Effector CD4-positive, alpha-beta T cell (primary cell): ENCODE measurements at places on chromosomes 16 and 17.
A peak's percentile ranks its signal among the peaks of the same experiment; 100 is the strongest.

DNA sequence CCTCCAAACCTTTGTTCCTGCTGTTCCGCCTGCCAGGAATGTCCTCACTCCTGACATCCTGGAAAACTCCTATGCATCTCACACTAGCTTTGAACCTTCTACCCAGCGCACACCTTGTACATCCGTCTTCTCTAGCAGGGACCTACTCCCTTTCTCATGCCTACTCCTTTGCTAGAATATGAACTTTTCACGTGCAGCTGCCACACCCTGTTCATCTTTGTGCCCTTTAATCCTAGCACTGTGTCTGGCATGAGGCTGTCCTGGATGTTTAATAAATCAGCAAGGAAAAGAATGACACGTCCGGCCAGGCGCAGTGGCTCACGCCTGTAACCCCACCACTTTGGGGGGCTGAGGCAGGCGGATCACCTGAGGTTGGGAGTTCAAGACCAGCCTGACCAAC lies 111.0 kb downstream of the NTN1 start:
- DNase-seq = no peak

DNA sequence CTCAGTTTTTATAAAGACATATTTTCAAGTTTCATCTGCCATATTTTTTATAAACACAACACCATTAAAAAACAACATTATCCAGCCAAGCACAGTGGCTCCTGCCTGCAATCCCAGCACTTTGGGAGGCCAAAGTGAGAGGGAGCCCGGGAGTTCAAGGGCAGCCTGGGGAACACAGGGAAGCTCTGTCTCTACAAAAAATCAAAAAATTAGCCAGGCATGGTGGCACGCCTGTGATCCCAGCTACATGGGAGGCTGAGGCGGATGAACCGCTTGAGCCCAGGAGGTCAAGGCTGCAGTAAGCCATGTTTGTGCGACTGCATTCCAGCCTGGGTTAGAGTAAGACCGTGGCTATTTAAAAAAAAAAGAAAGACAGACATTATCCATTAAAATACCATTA lies 17.2 kb upstream of the NTAN1 start:
- DNase-seq = no peak

- DNase-seq = no peak
Observed at GRCh38 chr16:3988011-3988410, 107.5 kb upstream of the CREBBP start.

- no peak for DNase-seq
Observed at GRCh38 chr17:79870540-79870939, 31.3 kb upstream of the CBX4 start.

DNA sequence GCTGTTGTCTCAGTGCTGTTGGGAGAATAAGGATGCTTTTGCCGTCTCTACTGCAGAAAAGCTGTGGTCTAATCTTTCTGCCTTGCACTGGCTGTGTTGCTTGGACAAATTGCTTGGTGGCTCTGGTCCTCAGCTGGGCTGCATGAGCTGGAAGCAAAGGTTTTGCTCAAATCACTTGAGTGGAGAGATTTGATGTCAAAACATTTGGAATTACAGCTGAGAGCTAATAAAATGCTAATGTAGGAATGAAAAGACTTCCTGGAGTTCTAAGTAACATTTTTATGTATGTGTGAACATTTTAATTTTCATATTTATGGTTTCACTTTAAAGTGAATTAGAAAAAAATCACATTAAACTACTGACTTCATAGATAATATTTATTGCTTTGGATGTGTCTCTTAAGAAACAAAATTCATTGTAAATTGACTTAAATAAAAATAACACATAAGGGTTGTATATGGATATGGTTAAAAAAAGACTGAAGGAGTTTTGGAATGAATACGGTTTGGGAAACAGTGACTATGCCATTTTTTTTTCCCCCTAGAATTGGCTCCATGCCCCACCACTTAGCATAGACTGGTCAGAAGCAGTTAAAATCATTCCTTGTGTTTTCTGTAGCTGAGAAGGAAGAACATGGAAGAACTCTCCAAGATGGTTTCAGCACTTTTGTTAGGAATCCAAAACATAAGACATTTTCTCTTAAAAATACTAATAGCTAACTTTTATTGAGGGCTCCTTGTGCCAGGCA lies 39.2 kb upstream of the FAM20A start:
- DNase-seq = no peak

- DNase-seq = no peak
Observed at GRCh38 chr16:51845586-51846305, 694.7 kb upstream of the SALL1 start.

GRCh38 chr16:12235110-12235509 lies 258.6 kb downstream of the SNX29 start:
- no peak for DNase-seq

DNA sequence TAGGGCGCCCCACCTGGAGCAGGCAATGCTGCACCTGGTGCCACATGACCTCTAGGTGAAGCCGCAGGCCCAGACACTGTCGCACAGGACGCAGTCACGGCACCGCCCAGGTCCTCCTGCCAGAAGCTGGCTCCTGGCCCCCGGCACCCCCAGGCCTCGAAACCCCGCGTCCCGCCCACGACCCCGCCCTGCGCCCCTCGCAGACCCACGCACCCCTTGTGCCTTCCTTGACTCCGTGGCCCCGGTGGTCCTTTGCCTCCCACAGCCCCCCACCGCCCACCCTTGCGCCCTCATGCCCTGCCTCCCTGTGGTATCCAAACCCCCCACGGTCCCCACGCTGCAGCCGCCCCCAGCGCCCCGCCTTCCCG lies 6.3 kb upstream of the C1QTNF8 start:
- DNase-seq = no peak

- DNase-seq = no peak
Observed at GRCh38 chr16:73764321-73764720, 532.3 kb upstream of the PSMD7 start.

GRCh38 chr17:62750631-62751051 lies 57.5 kb downstream of the MARCHF10 start:
- no peak for DNase-seq

GRCh38 chr17:71398025-71398424 lies 722.8 kb upstream of the SOX9 start:
- no peak for DNase-seq

GRCh38 chr17:50203604-50204345 lies 2.3 kb upstream of the COL1A1 start:
- no peak for DNase-seq

DNA sequence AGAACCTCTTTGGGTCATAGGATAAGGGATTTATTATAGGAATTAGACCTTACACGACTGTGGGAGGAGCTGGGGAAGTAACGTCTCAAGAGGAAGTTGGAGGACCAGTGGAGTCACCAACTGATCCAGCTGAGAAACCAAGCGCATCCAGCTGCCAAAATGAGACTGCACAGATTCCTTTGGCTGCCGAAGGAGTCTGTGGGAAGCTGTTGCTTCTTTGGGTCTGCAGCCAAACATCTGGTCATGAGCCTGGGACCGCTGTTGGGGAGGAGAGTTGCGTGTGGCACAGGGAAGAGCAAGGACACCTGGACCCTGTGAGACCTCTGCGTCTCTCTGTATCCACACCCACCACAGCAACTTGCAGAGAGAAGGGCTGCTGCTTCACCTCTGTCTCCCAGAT lies 2.4 kb upstream of the NACA2 start:
- DNase-seq = no peak

GRCh38 chr16:12643034-12643455 lies 160.6 kb downstream of the CPPED1 start:
- no peak for DNase-seq

- no peak for DNase-seq
Observed at GRCh38 chr16:24971718-24972117, 43.5 kb downstream of the ARHGAP17 start.

DNA sequence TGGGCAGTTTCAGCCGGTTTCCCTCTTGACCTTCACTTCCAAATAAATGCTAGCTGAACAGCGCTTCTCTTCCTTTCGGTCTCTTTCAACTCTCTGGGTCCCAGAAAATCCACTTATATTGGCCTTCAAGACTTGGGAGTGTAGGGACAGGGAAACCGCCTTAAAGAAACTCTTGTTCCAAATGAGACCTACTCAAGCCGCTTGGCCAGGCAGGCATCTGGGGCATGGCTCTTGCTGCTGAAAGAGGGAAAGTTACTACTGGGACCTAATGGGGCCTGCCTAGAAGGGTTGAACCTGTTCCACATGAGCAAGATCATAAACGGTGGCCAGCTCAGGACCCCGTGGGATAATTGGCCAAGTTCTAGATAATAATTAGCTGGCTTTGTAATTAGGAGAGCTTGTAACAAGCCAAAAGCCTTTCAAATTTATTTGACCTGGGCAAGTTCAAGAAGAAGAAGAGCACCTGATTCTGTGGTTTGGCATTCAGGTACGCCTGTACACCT lies 13.2 kb downstream of the CDH1 start:
- no peak for DNase-seq

DNA sequence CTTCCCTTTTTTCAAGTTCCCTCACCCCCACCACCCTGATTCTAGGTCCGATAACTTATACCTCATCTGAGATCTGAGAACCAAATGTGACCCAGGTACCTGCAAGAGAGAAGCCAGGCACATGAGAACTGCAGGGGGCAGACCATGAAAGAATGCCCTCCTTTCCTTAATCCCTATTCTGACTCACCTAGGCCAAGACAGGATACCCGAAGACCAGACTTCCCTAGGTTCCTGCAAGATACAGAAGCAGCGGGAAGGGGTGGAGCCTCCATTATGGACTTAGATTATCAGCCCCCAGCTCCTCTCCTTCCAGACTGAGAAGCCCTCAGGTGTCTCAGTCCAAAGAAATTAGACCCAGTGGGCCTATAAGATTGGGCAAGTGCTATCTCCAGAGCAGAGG lies 2.1 kb downstream of the KCNAB3 start:
- DNase-seq = no peak

- DNase-seq = no peak
Observed at GRCh38 chr17:49012769-49013255, 15.6 kb downstream of the IGF2BP1 start.

DNA sequence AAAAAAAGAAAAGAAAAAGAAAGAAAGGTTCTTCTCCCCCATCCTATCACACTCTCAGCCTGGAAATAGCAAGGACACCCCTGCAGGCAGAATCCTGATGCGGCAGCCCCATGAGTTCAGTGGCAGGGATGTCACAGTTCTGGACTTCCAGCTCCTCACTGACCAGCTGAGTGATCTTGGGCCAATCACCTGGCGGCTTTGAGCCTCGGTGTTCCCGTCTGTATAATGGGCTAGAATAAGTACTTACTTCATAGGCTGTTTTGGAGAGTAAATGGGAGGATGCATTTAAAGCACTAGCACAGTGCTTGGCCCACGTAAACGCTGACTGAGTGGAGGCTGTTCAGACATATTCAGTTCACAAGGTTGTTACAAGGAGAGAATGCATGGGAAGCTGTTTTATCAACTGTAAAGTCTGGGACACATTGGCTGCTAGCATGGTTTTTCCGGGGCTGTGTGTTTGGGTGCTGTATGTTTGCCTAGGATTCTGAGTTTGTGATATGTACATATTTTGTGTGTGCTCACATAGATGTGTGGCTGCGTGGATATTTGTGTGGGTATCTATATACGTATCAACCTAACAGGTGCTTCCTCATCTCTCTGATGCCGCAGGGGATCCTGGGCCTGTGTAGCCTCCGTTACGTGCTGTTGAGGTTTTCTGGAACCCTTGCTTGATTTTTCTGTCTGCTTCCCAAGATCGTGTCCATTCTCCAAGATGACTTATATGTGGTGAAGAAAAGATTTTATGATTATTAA lies 3.4 kb downstream of the BHLHA9 start:
- no peak for DNase-seq

- no peak for DNase-seq
Observed at GRCh38 chr17:50904518-50905459, 38.6 kb upstream of the TOB1 start.

DNA sequence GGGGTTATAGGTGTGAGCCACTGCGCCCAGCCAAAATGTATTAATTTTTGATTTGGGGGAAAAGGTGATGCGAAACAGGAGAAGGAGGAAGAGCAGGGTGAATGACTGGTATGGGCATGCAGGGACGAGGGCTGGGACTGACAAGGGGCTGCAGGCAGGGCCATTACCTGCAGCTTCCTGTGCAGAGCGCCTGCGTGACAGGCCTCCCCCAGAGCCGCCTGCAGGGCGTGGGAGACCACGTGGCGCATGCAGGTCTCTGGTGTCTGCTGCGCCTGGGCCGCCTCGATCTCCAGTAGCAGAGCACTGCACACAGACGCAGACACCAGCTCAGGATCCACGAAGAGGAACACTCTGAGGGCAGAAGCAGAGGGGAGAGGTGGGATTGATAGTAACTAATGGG lies 32.4 kb downstream of the PIK3R6 start:
- no peak for DNase-seq

DNA sequence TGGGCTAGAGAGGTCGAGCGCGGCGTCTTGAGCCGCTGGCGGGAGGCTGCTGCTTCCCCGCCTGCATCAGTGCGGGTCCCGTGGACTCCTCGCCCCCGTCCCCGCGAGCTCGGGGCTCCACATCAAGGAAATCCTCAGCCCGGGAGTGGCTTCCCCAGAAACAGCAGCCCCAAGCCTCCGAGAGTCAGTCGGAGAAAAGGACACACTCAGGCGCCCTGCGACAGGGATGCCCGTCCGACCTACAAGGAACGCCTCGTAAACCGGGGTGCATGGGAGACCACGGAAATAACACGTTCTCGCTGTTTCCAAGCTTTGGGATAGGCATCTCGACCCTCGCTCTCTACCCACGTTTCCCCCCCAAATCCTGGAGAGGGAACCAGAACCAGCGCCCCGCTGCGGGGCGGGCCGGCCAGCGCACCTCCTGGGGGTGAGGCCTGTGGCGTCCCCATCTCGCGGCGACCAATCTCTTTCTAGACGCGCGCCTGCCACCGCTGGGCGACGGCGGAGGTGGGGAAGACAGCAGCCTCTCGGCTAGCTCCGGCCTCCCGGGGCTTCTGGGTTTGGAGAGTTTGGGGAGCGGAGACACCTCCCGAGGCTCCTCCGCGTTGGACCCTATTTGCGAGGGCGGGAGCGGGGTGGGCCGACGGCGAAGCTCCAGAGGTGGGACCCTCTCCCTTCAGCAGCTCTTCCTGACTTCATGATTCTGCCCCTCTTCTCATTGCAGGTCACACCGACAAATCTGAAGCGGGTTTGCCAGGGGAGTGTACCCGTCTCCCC lies 759 bp upstream of the TP53I13 start:
- DNase-seq = peak; percentile 64

DNA sequence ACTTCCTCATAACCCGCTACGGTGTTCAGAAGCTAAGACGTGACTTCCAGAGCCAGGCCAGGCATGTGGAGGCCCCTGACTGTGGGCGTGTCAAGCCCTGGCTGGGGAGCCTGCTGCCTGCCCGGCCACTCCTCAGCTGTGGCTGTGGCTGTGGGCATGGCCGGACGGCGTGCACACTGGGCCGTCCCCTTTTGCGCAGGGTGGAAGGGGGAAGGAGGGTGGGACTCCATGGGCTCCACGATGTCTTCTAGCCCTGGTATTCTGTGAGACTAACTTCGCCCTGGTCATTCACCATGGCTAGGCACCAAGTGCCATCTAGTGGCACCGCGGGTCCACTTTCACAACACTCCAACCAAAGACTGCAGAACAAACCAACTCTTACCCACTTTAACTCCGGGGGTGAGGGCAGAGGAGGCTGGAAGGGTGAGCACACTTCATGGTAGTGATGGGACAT lies 67.9 kb downstream of the N4BP1 start:
- DNase-seq = no peak
